ENCODE measurements at places on chromosomes 12 and 14. TPM values are rescaled to one million over a fixed set of nuclear protein-coding genes. Genes with fewer than 3 reads are reported as not detected.

Gene SERPINA10
- total RNA-seq = not detected

DNA sequence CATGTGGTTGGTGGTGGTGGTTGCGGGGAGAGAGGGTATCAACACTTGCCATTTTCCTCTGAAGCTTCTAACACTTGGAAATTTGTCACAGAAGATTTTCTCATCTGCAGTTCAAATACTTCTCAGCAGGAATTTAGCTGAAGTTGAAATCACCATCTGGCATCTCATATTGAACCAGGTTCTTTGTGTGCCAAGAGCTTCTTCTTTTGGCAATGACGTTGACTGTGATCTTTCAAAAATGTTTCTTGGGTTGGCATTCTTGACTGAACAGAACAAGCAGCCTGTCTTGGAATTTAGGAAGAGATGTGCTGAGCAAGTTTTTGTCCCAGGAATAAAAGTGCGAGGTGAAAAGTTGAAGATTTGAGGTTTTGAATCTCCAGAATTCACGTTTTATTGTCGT lies 8.7 kb upstream of the NIN start:
- no peak for DNase-seq

DNA sequence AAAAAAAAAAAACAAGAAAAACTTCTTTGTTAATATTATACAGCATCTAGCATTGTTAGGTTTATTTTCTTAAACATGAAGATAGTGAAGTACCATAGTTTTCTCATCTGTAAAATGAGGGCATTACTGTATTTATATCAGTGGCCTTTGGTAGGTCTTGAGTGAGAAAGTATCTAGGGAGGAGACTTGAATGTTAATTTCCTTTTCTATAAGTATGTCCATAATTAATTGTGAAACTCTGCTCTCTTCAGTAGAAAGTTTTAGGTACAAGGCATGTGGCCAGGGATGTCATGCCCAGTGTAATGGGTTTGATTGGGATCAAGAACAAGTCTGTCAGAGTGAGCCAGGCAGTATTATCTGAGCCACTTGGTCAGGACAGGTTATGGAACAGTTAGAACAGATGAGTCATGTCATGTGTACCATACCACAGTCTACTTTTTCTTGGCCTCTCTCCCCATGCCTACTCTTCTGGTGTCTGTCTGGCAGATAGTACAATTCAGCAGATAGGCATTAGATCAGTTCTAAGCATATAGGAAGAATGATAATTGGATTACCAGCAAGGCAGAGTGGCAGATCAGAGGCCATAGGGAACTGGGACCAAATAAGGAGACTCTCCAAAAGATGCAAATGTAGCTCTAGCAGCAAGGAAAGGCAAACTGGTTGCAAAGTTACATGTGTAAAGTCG lies 30.4 kb downstream of the FBXO34 start:
- DNase-seq = peak; percentile 72

DNA sequence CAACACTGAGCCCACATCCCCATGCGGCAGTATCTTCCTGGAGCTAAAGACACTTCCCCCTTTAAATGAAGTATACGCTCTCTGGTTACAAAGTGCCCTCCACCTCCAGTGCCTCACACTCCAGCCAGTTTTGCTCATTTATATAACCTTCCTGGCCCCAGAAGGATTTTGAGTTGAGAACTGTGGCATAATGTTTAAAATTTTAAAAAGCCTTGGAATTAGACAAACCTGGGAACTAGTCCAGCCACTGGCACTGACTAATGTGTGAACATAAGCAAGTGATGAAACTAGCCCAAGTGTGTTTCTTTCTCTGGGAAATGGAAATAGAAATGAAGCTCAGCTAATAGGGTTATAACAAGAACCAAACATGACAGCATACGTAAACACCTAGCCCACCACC lies 723.7 kb upstream of the USP15 start:
- DNase-seq = no peak

Gene BBOF1
- 4.9 TPM for total RNA-seq

- DNase-seq = peak; percentile 27
Observed at GRCh38 chr12:132259364-132259871, 70.0 kb downstream of the GALNT9 start.

DNA sequence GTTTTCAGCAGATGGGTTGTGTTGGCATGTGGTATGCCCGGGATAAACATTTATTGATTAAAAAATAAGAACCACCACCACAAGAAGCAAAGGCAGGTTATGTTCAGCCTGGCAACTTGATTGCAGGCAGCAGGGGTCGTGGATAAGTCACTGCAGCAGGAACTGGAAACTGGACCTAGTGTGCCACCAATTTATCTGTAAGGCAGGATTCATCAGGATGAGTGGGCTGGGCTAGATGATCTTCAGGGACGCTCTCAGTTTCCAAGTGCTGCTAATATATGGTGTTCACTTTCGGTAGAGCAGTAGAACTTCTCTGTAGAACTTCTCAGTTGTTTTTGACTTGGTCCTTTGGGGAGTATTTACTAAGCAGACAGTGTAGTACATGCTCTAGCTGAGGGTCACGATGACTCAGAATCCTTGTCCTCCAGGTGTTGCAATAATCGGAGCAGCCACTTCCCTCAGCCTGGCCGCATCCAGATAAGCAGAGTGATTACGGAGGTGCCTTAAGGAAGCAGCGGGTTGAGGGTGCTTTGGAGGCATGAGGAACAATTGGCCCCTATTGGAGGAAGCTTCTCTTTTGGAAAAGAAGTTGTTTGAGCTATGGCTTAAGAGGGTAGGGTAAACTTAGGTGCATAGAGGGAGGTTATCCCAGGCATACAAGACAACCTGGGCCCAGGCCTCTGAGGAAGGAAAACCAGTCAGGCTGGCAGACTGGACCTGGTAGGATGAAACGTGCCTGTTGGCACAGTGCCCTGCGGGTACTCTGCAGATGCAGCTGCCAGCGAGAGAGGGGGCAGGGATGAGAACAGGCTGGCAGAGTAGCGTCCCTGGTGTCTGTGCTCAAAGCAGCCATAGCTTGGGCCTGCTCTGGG lies 104.0 kb downstream of the GPR135 start:
- peak; percentile 72 for DNase-seq

GRCh38 chr14:77281852-77282410 lies 10.9 kb upstream of the NGB start:
- peak; percentile 13 for DNase-seq
